GM06990 (cell line): ENCODE measurements at places on chromosomes 1 and 21.

DNA sequence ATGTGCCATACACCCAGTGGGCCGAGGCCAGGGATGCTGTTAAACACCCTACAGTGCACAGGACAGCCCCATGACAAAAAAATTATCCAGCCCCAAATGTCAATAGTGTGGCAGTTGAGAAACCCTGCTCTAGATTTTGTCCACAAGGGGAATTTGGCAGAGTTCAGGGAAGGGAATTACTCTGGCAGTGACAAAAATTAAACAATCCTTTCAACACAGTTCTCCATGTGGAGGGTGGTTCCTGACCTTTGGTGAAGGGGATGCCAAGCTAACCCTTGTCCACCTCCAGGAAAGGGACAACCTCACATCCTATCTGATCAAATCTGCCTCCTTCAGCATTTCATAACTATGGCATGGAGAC, 28.4 kb upstream of the CD84 start:
- no peak for DNase-seq

GRCh38 chr1:13487143-13487868, 26.5 kb downstream of the LRRC38 start:
- no peak for DNase-seq

GRCh38 chr1:35406103-35406502, 137.6 kb downstream of the ZMYM4 start:
- no peak for DNase-seq

DNA sequence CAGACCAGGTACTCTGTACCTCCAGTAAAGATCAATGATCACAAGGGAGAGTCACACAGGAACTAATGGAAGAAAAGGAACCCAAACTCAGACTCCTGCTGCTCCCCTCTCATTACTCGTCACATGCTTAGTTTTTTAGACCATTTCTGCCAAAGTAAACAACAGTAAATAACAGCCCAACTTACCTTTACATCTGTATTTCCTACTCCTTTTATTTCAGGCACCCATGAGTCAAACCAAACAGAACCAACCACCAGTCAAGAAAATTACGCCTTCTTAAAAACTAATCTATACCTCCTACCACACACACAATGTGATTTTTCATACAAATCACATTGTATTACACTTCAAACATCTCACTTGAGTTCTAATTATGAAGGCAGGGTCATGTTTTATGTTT, 61.4 kb upstream of the HTR1D start:
- no peak for DNase-seq

DNA sequence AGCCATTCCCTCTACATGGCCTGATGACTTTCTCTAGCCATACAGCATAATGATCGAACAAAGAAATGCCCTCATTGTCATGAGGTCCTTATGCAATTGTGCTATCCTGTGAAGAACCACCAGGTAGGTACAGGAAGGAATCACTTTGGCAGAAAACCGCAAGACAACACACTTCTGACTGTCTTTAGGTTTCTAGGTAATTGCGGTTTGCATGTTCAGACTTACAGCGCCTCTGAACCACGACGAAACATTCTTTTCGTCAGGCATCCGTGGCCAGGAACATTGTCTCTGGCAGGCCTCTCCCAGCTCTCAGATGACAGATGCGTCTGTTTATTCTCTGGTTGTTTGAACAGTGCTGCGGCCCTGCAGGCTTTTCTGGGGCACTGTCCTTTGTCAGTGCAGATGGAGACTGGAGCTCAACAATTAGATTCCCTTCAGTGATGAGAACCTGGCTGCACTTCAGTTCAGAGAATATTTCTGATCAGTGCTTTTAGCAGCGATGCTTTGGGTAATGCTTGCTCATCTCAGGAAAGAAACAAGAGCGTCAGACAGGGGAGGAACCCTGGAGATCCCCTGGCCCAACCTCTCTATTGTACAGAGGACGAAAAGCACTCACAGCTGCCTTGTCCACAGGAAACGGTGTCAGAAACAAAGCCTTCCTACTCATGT, 63.4 kb downstream of the B3GALT5 start:
- DNase-seq, result peak; percentile 11

GRCh38 chr1:208350815-208351214, 106.6 kb upstream of the PLXNA2 start:
- DNase-seq, result no peak
